ENCODE measurements at places on chromosomes 11 and 22.

DNA sequence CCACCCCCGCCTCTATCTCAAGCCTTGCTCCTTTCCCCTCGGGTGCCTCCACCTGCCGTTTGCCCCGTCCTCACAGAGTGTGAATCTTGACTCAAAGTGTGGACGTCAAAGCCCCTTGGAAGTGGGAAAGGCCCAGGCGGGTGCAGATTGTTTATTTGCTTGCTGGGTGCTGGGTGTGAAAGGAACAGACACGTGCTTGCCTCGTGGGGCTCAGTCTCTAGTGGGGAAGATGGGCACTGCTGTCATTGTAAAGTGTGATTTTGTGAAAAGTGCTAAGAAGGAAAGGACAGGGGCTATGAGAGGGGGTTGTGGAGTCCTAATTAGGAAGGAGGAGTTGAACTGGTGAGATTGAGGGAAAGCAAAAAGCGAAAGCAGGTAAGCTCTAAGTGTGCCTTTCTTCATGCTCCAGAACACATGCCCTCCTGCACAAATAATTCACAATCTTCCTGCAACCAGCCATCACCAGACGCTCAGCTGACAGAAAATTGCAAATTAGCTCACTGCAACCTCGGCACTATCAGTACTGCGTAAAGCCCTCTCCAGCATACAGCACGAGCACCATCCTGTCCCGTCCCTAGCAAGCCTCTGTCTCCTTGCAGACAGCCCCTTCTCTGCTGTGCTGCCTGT, 9.7 kb upstream of the GCAT start:
- DNase-seq = no peak

DNA sequence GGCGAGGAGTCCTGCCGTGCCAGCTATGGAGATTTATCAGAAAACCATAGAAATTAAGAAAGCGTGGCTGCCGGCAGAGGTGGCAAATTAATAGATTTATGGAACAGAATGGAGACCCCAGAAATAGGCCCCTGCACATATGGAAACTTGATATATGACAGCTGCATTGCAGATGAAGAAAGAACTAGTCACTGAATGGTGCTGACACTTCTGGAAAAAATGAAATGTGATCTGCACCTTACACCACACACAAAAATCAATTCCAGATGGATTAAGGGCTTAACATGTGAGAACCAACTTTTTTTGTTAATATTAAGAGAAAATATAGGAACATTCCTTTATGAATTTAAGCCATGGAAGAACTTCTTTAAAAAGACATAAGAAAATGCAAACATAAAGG, 40.3 kb upstream of the TSKU start:
- peak; percentile 58 for DNase-seq

DNA sequence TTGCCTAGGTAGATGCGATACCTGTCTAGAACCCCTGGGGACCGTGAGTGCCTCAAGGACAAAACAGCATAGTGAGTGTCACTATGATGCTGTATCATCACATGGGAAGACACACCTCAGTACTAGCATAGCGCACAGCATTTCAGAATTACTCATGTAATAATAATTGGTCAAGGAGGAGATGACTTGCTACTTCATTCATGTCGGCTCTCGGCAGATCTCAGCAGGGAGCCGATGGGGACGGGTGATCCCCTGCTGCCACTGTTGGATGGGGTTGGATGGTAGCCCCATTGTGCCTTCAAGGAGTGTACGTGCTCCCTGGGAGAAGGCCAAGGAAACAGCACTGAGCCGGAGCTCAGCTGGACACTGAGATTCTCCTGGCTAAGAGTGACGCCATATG, 186.9 kb downstream of the EFCAB6 start:
- DNase-seq = no peak

DNA sequence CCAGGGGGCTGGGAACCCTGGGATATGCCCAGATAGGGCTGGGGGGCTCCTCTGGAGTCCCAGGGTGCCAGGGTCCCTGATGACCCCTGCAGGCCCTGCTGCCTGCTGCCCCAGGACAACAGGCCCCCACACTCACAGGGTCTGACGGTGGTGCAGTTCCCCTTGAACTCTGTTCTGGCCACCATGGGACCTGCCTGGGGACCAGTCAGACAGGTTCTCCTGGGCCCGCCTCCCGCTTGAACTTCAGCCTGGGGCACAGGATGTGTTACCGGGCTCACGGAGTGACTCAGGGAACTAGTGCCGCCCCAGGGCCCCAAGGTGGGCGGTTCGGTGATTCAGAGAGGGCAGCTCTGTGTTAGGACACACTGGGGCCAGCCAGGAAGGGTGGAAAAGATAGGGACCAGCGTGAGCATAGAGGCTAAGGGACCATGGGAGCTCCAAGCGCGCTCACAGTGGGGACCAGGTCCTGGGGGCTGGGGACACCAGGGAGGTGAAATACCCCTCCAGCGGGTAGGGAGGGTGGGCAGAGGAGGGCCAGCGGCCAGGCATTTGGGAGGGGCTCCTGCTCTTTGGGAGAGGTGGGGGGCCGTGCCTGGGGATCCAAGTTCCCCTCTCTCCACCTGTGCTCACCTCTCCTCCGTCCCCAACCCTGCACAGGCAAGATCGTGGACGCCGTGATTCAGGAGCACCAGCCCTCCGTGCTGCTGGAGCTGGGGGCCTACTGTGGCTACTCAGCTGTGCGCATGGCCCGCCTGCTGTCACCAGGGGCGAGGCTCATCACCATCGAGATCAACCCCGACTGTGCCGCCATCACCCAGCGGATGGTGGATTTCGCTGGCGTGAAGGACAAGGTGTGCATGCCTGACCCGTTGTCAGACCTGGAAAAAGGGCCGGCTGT, 21.5 kb upstream of the TXNRD2 start:
- DNase-seq = no peak

- DNase-seq = no peak
These were observed 84.0 kb upstream of the BMAL1 start for GRCh38 chr11:13193613-13194012.

DNA sequence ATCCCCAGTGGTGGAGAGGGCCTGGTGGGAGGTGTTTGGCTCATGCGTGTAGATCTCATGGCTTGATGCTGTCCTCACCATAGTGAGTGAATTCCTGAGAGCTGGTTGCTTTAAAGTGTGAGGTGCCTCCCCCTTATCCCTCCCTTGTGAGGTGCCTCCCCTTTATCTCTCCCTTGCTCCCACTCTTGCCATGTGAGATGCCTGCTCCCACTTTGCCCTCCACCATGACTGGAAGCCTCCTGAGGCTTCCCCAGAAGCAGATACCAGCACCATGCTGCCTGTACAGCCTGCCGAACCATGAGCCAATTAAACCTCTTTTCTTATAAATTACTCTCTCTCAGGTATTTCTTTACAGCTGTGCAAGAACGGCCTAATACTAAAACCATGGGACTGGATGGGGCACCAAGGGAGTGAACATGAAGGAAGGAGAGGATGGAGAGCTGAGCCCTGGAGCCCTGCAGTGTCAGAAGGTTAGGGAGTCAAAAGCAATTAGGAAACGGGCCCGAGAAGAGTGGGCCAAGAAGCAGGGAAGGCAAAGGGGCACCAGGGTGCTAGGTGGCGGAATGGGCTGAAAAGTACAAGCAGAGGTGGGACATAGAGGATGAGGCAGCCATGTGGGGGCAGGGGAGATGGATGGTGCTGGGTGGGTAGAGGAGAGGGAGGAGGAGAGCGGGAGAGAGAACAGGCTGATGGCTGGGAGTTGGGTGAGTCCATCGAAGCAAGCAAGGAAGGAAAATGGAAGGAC, 9.4 kb downstream of the IFITM10 start:
- no peak for DNase-seq

DNA sequence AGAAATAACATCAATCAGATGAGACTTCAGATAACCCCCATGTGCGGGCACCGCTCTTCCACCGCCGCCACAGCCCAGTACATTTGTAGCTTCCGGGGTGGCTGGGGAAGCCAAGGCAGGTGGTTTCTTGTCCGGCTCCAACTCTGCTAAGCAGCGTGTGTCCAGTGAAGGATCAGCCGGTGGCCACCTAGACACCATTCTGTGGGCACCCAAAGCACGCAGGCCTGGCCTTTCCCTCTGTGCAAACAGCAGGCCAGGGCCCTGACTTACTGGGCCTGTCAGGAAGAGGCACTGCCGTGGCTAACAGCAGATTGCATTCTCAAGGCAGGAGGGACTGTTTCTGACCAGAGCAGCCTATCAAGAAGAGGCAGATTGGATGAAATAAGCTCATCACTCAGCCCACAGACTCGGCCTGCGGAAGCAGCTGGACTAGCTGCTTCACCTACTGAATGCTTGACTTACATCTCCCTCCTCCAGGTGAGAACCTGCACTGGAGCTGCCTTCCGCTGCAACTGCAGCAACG, 74.8 kb downstream of the ETS1 start:
- DNase-seq = no peak

DNA sequence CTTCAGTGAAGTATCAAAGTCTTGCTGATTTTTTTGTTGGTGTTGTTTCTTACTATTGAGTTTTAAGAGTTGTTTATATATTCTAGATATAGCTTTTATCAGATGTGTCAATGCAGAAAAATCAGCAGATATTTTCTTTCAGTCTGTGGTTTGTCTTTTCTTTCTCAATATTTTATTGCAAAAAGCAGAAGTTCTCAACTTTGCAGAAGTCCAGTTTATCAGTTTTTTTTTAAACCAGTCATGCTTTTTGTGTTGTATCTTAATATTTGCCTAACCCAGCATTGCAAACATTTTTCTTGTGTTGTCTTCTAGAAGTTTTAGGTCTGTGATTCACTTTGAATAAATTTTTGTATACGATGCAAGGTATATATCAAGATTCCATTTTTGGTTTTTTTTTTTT, 7.0 kb downstream of the ASRGL1 start:
- DNase-seq = no peak

GRCh38 chr22:44196241-44196640, 15.5 kb downstream of the PARVG start:
- no peak for DNase-seq

- DNase-seq = no peak
These were observed 375.0 kb downstream of the ETS1 start for GRCh38 chr11:128212324-128212723.

DNA sequence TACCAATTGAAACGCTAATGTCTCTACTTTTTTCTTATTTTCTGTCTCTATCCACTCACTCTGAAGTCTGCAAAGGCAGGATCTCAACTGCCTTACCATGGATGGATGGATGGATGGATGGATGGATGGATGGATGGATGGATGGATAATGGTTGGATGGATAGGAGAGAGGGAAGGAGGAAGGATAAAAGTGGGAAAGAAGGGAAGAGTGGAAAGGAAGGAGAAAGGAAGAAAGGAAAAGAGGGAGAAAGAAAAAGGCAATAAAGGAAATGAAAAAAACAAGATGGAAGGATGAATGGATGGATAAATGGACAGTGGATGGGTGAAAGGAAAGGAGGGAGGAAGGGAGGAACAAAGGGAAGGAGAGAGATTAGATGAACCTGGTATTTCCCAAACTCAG, 506.0 kb downstream of the MN1 start:
- DNase-seq = no peak

- DNase-seq = peak; percentile 59
These were observed 296.2 kb downstream of the CNTN5 start for GRCh38 chr11:99316776-99317520.

- DNase-seq = peak; percentile 61
These were observed 19.1 kb upstream of the OOSP1 start for GRCh38 chr11:59918987-59919589.

GRCh38 chr11:10379426-10379825, 74.6 kb downstream of the ADM start:
- peak; percentile 70 for DNase-seq

- DNase-seq = no peak
These were observed 212.3 kb upstream of the ZBED5 start for GRCh38 chr11:11069841-11070835.

Data from GM03348 (cell line).